ENCODE measurements at places on chromosomes 2 and 18.

DNA sequence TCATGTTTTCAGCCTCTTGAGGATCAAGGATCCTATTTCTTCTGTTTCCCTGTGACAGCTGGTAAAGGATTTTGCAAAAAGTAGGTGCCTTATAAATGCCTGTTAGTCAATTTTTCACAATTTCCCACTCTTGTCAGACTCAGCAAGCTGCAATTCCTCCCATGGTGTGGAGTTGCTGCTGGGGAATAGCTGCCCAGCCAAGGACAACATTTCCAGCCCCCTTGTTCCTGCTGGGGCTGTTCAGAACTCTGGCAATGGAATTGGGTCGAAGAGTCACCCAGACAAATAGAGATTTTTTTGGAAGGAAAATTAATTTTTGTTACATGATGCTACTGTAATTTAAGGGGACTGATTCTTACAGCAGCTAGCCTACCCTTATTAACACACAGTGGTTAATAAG lies 43.7 kb downstream of the FSHR start:
- DNase-seq: no peak

DNA sequence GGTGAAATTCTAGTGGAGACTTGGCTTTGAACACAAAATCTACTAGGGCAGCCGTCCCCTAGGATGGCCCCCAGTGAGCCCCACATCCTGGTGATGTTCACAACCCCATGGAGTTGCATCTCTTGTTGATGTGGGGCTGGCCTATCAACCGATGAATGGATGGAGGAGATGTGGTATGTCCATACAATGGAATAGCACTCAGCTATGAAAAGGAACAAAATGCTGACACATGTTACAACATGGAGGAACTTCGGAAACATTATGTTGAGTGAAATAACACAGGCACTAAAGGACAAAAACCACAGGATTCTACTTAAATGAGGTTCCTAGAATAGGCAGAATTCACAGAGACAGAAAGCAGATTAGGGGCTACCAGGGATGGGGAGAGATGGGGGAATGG lies 80.1 kb upstream of the ASAP2 start:
- no peak for DNase-seq

DNA sequence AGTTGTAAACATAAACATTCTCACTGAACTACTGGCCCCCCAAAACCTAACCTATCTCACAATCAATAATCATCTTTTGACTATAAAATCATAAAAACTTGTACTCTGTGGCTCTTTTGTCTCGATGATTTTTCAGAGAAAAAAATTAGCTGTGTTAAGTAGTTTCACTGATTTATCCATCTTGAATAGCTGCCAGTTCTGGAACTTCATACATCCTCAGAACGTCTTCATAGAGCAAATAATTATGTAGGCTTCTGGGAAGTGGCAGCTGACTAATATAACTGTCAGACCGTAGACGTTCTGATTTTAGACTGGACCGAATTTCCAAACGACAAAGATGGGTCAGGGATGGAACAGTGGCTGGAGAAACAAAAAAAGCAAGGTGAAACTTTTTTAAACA lies 97.3 kb upstream of the CHAC2 start:
- no peak for DNase-seq

GRCh38 chr2:30566631-30567030 lies 119.6 kb downstream of the LCLAT1 start:
- DNase-seq: no peak

DNA sequence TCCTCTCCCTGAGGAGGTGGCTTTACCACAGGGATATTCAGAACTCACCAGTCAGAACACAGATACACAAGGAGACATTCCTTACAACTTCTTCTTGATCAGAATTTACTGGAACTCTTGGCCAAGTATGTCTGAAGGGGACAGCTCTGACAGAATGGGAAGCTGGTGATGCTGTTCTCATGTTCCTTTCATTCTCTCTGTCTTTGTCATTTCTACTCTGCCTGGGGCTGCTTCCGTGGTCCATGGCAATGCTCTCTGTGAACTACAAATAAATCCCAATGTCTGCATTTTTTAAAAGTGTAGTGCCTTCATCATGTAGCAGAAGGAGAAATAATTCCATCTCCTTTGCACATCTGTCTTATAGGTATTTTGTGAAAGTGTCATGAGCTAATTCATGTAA lies 730.3 kb downstream of the CNTNAP5 start:
- no peak for DNase-seq

GRCh38 chr18:59502274-59503175 lies 143.5 kb upstream of the LMAN1 start:
- no peak for DNase-seq

- DNase-seq: no peak
Observed at GRCh38 chr2:41871080-41871479, 176.7 kb upstream of the PKDCC start.
